Hematopoietic multipotent progenitor cell treated with erythropoietin and hydrocortisone succinate and interleukin-3 and kit ligand, for 15 days (in vitro differentiated cells): ENCODE measurements at places on chromosomes 7 and 10.

- DNase-seq, result no peak
These were observed 101.1 kb downstream of the ABCC2 start for GRCh38 chr10:99883523-99883922.

GRCh38 chr10:114274616-114275453, 35.8 kb downstream of the VWA2 start:
- no peak for DNase-seq

DNA sequence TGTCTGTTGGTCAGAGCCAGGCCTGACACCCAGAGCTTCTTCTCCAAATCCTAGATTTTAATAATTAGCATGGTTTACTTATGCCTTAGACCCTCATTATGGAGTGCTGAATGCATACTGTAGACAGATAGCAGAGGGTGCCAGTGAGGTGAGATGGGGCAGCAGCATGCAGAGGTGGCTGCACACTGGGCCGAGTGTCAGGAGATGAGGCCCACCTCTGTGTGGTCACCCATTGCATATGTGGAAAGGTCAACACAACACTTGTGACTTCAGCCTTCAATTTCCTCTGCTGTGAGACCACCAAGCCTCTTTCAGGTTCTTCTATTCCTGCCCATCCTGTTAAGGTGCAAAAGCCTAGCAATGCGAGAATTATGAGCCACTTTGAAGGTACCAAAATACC, 39.7 kb upstream of the NMT2 start:
- no peak for DNase-seq

GRCh38 chr10:60105295-60105695, 198.9 kb upstream of the CCDC6 start:
- DNase-seq, result no peak

- DNase-seq, result no peak
These were observed 47.2 kb upstream of the WDR11 start for GRCh38 chr10:120803972-120804371.

GRCh38 chr7:129949292-129950133, 3.2 kb downstream of the UBE2H start:
- no peak for DNase-seq

GRCh38 chr10:5434017-5434753, 21.8 kb downstream of the NET1 start:
- DNase-seq, result peak; percentile 70

GRCh38 chr7:909358-910329, 33.3 kb downstream of the GET4 start:
- DNase-seq, result no peak

- peak; percentile 34 for DNase-seq
These were observed 496 bp downstream of the BRI3 start for GRCh38 chr7:98281757-98282606.

DNA sequence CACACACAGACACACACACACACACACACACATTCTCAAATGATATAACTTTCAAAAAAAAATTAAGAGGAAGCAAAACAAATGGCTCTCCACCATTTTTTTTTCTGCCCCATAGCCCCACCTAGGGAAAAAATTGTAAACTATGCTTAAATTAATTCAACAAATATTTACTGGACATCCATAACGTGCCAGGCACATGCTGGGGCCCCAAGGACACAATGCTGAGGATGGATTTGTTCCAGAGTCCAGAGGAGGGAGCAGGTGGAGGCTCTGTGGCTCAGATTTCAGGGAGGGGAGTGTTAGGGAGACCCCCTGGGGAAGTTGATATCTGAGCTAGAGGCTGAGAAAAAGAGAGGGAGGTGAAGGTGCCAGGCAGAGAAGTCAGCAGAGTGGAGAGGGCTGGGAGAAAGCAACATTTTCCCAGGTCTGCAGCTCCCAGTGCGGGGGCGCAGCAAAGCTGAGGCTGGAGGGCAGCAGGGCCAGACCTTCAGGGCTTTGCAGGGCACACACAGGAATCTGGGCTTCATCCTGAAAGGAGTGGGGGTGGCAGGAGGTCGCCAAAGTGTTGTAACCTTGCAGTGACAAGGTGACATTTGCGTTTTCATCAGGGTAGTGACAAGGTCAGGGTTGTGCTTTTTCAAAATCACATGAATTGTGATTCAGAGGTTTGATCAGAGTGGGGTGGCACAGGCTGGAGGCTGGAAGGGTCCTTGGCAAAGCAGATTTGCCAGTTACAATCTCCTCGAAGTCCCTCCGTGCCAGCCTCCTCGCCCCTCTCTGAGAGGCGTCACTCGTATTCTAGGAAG, 261.6 kb downstream of the WDR11 start:
- DNase-seq, result no peak

DNA sequence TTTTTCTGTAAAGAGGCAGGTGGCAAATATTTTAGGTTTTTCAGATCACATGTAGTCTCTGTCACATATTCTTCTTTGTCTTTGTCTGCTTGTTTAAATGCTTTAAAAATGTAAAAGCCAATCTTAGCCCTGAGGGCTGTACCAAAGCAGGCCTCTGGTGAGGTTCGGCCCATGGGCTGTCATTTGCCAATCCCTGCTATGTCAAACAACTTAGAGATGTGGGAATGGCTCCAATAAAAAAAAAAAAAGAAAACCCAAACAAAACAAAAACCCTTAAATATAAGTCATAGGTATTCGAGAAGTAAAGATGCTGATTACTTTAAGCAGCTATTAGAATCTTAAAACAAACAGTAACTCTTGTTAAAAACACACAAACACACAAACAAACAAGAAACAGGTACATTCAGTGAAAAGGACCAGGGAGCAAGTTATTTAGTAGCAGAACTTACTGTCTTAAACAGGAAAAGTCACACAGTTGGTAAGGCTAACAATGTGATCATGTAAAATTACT, 61.4 kb upstream of the NAMPT start:
- DNase-seq, result no peak

GRCh38 chr10:56593120-56593519, 232.1 kb upstream of the ZWINT start:
- no peak for DNase-seq

GRCh38 chr7:34487391-34488115, 170.5 kb upstream of the NPSR1 start:
- DNase-seq, result no peak

DNA sequence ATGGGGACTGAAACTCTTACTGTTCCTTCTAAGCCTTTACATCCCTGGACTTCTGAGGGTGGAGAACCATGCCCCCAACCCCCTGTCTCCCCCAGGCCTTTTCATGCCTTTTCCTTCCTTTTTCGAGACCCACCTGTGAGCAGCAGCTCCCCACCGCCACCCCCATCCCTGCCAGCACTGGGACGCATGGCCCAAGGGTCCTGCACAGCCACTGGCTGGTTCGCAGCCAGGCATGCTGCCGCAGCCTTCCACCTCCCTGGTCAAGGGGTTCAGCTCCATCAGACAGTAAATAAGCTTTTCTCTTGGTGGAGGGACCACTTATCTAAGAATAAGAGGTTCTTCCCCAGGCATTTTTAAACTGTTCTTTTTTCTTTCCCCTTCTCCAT, 584.4 kb downstream of the GRM8 start:
- no peak for DNase-seq

GRCh38 chr7:139054101-139054500, 18.3 kb upstream of the ZC3HAV1L start:
- no peak for DNase-seq

DNA sequence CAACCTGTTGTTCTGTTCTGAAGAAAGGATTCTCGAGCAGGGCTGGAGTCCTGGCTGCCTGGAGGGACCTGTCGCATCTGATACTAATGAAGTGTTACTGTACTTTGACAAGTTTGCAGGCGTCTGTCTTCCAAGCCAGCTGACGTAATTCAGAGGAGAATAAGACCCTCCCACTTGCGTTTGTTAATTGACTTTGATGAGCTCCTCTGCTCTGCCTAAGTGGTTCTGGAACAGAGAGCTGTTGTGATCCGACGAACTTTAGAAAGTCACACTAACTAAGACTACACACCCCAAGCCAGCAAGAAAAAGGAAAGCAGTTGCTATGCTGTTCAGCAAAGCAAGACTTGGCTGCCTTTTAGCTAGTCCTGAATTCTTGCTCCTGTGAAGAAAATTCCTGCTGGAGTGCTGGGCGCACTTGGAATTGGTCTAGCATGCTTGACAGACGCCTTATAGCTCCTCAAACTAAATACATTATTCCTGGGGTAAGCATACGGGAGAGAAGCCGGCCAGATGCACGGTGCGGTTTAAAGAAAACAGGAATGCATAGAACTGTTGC, 200.3 kb downstream of the CACNB2 start:
- DNase-seq, result no peak

DNA sequence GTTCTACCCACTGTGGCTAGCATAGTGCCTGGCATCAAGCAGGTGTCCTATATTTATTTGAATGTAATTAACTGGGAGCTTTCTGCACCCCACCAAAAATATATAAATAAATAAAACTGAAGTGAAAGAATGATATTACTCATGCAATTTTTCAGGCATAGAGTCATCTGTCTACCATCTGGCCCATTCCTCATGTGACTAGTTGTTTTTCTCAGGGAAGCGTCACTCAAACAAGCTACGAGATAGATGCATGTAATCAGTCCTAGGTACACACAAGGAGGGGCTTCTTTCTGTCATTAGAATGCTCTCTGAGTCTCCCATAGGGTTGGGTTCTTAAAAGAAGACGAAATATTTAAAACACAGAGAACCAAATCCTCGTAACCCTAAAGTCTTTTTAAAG, 255.5 kb upstream of the KMT2E start:
- no peak for DNase-seq

DNA sequence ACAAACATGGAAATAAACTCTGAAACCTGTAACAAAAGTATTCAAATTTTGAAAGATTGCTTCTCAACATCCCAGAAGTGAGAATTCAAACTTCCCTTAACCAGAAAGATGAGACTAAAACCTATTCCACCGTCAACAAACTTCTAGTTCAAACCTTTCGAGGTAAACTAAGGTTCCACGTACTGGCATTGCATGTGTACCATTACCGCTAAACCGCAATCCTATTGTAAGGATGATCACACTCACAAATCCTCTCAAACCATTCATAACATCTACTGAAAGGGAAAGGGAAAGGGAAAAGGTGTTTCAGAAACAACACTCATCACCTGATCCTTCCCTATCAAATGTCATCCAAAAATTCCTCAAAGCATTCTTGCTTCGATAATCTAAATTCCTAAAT, 3.1 kb downstream of the SMURF1 start:
- DNase-seq, result no peak

GRCh38 chr7:121605317-121605680, 209.2 kb upstream of the FAM3C start:
- no peak for DNase-seq

GRCh38 chr10:103934308-103934707, 16.3 kb upstream of the STN1 start:
- DNase-seq, result no peak

GRCh38 chr10:104923501-104923900, 282.4 kb downstream of the SORCS3 start:
- DNase-seq, result no peak

DNA sequence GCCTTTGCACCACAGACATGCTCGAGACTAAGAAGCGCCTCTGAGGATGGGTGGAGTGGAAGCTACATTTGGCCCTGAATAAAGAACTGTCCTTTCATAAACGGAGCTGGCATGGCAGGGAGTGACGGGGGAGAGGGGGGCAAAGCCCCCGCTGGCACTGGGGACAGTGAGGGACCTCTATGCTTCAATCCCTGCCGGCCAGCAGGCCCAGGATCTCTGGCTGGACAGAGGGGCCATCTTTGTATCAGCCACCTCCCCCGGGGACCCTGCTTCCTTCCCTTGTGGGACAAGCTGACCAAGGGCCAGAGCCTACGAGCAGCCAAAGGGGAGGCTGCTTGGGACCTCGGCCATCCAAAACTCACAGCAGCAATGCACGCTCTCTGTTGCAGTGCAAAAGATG, 28.2 kb upstream of the ECHDC3 start:
- DNase-seq, result no peak

GRCh38 chr10:43064331-43065075, 12.4 kb upstream of the RET start:
- DNase-seq, result no peak

DNA sequence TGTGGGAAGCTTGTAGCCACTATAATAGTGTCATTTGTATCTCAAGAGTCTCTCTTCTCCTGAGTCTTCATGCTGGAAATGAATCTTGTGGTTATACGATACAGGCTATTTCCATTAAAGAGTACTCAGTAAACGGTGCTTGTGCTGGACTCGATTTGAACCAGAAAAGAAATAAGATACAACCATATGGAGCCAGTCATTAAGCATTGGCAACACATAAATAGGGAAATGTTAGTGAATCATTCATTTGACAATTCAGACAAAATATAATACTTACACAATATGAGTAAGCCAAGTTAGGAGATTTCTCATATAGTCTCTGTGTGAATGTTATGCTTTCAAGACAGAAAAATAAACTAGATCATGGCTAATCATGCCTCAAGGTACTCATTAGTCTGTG, 356.8 kb downstream of the PLXDC2 start:
- DNase-seq, result no peak

- no peak for DNase-seq
These were observed 3.9 kb downstream of the SGMS1 start for GRCh38 chr10:50619882-50620281.

GRCh38 chr7:157397731-157398691, 61.2 kb downstream of the DNAJB6 start:
- DNase-seq, result peak; percentile 74

DNA sequence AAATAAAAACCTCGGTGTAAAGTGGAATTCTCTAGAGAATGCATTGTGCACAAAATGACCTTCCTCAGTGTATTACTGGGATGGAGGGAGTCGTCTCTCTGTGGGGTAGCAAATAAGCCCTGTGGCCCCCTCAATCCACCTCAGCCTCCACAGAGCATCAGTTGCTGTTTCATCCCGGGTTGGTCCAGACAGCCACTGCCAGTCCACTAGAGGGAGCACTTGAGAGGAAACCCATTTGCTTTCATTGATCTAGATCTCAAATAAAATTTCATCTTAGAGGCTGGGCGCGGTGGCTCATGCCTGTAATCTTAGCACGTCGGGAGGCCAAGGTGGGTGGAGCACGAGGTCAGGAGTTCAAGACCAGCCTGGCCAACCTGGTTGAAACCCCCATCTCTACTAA, 1128.7 kb downstream of the CNTNAP2 start:
- peak; percentile 4 for DNase-seq

GRCh38 chr7:103437623-103438022, 8.4 kb downstream of the SLC26A5 start:
- no peak for DNase-seq

- DNase-seq, result no peak
These were observed 15.5 kb downstream of the MSRB2 start for GRCh38 chr10:23110722-23111516.

DNA sequence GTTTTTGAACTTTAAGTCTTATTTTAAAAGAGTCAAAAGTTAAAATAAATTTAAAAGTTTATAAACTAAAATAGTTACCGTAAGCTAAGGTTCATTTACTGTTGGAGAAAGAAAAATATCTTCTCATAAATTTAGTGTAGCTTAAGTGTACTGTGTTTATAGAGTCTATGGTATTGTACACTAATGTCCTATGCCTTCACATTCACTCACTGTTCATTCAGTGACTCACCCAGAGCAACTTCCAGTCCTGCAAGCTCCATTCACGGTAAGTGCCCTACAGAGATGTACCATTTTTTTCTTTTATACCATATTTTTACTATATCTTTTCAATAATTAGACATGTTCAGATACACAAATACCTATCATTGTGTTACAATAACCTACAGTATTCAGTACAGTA, 97.6 kb downstream of the PTN start:
- no peak for DNase-seq

GRCh38 chr10:28367929-28368484, 65.1 kb upstream of the MPP7 start:
- no peak for DNase-seq
